ENCODE measurements at places on chromosomes 4 and X.

DNA sequence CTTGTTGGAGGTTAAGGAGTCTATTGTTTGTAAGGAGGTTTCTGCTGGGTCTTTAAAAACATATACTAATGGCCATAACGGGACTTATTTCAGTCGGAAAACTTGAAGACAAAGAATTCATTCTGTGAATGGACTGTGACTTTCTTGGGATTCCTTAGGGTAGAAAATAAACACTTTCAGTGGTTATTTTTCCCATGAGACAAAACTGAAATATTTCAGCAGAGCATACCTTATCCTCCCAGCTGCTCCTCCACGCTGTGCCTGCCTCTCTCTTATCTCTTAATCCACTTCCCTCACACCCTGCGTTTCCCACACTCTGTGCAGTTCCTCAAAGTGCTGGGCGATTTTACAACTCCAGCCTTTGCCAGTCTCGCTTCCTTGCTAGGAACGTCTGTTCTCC is 47.1 kb upstream of the SORBS2 start:
- peak; percentile 65 for DNase-seq

DNA sequence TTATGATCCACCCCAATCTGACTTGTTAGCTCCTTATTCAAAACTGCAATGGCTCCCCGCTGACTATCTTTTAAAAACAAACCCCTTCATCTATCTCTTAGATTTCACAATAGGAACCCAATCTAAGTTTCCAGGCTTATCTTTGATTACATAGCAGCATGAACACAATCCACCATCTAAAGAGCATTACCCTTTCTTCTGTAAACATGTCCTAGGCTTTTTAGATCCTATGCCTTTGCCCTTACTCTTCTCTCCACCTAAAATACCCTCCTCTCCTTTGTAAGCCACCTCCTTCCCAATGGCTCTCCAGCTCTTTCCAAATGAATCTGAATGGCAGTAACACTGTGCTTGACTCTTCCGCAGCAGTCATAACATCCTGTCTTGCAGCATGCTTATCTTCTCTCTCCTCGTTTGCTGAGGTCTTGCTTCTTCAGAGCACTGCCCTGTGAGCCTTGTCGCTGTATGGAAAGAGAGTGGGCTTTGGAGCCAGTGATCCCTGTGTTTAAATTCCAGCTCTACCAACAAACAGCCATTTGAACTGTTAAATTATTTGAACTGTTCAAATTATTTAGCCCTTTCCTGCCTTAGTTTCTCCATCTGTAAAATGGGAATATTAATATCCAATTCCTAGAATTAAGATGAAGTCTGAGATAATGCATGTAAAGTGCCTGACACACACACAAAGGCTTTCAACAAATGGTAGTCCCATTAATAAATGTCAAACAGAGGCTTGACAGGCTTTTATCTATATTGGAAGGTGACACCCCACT is 16.2 kb upstream of the TSPAN5 start:
- no peak for DNase-seq

- peak; percentile 29 for DNase-seq
Observed at GRCh38 chr4:94534401-94535312, 82.9 kb downstream of the PDLIM5 start.

- no peak for DNase-seq
Observed at GRCh38 chrX:23981711-23982110, 45.3 kb downstream of the KLHL15 start.

DNA sequence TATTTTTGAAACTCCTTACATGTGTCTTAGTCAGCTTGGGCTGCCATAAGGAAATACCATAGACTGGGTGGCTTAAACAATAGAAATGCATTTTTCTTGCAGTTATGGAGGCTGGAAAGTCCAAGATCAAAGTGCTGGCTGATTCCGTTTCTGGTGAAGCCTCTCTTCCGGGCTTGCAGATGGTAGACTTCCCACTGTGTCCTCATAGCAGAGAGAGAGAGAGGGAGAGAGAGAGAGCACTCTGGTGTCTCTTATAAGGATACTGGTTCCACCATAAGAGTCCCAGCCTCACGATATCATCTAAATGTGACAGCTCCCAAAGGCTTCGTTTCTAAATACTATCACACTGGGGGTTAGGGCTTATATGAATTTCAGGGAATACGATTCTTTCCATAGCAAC is 39.7 kb downstream of the ENPEP start:
- DNase-seq = no peak

GRCh38 chr4:42653626-42654560 is 3.0 kb downstream of the ATP8A1 start:
- no peak for DNase-seq

DNA sequence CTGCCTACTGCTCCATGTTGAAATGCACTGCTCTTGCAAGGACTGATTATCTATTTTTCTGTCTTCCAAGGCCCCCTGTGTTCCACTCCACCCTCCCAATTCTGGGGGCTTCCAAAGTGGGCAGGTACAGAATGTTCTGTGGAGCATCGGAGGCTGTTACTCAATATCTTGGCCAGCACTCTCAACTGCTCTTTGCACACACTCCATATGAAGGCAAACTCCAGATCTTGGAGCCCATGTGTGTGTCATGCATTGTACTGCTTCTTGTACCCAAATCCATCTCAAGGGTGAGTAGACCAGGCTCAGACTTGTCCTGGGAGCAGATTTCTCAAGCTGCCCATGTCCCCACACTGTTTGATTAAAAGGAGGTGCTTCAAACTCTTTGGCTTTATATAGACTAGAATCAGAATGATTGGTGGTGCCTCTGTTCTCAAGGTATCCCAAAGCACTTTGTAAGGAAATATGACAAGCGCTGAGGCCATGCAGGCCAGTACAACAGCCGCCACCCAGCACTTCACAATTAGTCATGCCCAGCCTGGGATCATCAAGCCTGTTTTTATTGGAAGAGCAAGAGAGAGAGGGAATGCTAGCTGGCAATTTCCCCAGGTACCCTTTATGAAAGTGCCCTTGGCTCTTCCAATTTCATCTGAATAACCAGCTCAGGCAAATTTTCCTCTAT is 44.3 kb downstream of the AR start:
- peak; percentile 12 for DNase-seq

- peak; percentile 14 for DNase-seq
Observed at GRCh38 chrX:17597327-17597726, 140.0 kb upstream of the SCML1 start.

- DNase-seq = no peak
Observed at GRCh38 chr4:153365003-153365402, 20.5 kb downstream of the MND1 start.

- no peak for DNase-seq
Observed at GRCh38 chr4:153064571-153064970, 128.4 kb downstream of the FHDC1 start.

DNA sequence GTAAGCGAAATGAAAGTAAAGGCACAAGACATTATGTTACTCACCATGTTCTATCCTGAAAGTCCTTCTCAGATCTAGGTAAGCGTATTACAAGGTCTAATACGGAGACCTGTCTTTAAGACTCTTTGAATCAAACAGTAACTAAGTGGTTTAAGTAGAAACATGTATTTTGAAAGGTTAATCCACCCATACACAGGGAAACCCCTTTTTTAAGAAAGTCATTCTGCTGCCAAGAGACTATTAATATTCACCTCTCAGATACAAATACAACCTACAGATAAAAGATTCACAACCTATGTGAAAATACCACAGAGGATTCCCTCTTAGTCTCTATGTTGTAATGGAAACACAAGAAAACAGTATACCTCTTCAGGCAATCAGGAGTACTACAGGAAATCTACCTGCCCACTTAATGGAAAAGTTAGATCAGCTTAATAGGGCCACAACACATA is 63.2 kb upstream of the TNIP3 start:
- no peak for DNase-seq

DNA sequence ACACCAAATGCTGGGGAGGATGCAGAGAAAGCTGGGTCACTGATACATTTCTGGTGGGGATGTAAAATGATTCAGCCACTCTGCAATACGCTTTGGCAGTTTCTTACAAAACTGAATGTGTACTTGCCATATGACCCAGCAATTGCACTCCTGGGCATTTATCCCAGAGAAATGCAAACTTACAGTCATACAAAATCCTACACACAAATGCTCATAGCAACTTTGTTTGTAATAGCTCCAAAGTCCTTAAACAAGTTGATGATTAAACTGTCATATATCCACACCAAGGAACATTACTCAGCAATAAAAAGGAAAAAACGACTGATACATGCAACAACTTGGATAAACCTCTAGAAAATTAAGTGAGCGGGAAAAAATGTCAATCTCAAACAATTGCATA is 12.3 kb downstream of the MID1 start:
- DNase-seq = peak; percentile 64

DNA sequence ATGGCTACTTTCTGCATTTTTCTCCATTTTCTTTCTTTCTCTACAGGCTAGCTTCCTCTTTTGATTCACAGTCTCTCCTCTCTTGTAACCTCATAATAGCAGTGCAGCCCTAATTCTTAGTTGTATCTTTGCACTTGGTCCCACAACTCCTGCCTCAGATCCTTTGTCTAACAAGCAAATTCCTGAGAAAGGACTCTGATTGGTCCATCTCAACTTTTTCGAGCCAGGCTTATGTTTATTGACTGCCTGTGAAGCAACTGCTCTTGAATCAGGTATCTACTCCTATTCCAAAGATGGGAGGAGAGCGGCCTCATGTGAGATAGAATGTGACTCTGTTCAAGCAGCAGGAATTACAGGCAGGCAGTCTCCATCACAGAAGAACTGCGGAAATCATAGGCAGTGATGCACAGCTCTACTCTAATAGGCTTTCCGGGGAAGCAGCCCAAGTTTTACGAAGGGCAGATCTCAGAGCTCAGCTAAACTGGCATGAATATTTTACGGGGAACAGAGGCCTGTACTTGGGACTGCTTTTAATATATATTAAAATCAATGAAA is 123.5 kb downstream of the GABRB1 start:
- DNase-seq = no peak

DNA sequence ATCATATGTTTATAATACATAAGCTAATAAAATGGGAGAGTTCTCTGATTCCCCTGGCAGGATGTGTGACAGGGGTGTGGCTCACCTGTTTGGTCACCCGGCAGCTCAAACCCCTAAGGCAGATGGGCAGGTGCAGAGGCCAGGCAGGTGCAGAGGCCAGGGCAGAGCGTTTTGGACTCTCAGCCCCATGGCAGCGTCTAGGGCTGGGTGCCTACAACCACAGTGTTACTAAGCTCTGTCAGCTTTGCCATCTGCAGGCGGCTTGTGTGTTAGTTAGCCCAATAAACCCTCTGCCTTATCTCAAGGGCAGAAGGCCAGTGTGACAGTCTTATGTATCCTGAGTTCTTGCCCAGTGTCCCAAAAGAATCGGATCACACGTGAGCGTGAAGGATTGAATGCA is 54.0 kb upstream of the UGT2B15 start:
- DNase-seq = no peak

DNA sequence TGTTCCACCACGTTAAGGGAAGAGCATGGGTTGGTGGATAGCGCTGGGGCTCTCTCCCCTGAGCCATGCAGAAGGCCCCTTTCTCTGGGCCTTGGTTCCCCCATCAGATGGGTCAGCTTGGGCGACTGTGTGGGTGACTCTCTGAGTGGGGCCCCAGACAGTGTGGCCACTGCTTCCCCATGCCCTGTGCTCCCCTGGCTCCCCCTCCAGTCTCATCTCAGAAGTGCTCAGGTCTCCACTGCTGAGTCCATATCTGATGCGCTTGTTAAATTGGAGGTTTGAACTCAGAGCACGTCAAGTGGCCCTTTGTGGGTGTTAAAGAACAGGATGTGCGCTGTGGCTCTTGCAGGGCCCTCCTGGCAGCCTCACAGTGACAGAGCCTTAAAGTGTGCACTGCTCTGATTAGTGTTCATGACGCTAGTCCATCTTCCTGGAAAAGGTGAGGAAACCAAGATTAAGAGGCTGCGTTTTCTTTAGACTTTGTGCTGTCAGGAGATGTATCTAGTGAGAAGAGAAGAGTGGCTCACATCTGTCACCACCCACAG is 59.8 kb downstream of the NELFA start:
- DNase-seq = no peak

GRCh38 chr4:42391981-42392380 is 5.3 kb upstream of the SHISA3 start:
- no peak for DNase-seq

- DNase-seq = no peak
Observed at GRCh38 chrX:132173647-132174046, 45.6 kb downstream of the RAP2C start.

DNA sequence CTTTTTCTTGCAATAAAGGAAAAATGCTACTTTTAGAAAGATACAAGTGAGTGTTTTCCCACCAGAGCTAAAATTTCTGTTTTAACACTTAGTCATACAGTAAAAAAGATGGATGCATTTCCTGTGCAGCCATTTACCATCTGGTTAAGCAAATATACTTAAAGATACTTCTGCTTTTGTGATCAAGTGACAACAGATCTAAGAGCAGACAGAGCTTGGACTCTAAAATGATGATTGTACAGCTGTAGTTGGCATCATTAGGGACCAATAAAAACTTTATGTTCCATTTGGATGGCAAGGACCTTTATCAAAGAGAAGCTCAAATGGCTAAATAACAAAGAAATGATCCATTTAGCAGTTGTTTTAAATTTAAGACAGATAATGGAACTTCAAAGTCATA is 270.8 kb downstream of the FSTL5 start:
- DNase-seq = no peak

DNA sequence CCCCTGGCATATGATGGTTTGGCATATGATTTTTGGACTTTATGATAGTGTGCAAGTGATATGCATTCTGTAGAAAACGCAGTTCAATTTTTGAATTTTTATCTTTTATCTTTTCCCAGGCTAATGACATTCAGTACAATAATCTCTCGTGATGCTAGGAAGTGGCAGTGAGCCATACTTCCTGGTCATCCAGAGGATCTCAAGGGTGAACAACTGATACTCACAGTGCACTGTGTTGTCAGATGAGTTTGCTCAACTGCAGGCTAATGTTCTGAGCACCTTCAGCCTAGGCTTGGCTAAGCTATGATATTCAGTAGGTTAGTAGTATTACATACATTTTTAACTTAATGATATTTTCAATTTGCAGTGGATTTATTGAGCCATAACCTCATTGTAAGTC is 405.3 kb downstream of the PCDH7 start:
- DNase-seq = no peak

DNA sequence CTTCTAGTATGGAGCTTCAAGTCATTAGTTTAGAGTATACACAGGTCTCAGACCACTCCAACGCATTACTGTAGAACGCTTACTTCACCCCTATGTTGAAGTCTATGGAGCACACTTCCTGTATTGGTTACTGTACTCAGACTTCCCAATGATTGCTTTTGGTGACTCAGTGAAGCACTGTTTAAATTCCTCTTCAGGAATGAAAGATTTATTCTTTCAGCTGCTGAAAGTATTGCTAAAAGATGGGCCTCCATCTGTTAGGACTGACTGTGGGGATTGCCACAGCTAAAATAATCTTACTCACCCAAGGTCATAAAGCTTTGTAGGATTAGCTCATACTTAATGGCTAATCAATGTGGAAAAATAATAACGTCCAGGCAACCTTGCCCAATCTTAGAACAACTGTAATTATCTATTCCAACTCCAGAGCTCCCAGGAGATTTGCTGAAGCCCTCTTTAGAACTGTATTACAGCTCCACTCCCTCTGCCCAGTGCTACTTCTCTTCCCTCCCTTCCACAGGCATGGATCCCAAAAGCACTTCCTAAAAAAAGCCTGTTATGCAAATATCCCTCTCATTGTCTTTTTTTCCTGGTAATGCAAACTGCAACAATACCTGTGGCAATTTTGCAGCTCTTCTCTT is 281.9 kb upstream of the HS3ST1 start:
- DNase-seq = no peak

GRCh38 chr4:87622303-87622702 is 14.0 kb downstream of the DSPP start:
- DNase-seq = no peak

Measured in fibroblast of pulmonary artery (primary cell).